Activated CD4-positive, CD25-positive, alpha-beta regulatory T cell treated with anti-CD3 and anti-CD28 coated beads, Interleukin-2, amount 50 U/mL, for 72 hours (primary cell): ENCODE measurements at places on chromosomes 5 and 9.

DNA sequence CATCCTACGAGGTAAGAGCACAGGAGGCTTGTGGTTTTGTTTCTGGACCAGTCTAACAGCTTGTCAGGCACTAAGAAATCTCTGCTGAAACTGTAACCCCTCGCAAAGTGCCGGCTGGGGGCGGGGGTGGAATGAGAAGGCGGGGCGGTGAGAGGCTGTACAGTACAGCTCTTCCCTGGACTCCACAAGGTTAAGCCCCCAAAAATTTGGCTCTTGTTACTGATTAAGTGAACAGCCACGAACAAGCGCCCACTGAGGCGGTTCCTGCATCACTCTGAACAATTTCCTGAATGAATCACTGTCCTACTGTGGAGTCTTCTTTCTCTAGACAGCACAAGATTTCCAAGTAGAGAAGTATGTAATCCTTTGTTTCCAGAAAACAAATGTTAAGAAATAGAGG is 6.8 kb downstream of the FBP2 start:
- DNase-seq: no peak

DNA sequence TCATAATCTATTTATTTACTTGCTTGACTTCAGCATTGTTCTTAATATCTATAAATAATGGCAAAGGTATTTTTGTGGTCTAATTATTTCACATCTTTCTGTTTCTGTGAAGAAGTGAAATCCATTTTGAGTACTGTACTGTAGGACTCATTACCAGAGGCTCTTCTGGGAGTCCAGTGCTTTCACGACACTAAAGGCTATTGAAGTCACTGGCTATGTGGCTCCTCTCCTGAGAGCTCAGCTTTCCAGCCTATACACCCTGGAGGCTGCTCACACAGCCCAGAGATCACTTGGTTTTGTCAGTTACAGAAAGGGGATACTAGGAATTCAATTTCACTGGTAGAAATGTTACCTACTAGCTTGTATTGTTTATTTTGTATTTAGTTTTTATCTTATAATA is 547.3 kb downstream of the TAF11L14 start:
- DNase-seq: no peak

GRCh38 chr9:104287253-104287878 is 193.3 kb downstream of the SMC2 start:
- DNase-seq: no peak

DNA sequence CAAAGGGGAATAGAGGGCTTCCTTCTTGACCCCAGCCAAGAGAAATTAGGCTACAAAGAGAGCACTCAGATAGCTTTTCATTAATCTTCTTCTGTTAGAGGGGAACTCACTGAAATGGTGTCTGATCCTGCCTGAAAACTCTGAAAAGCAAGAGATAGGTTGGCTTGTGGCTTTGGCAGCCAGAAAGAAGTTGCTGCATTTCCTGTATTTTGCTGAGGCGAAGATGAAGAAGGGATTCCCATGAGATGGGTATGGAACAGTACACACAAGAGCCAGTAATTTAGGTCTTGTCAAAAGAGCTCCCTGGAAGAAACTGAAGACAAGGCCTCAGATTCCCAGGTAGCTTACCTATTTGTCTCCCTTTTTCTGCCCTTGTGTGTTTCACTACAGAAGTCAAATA is 120.9 kb upstream of the TARS1 start:
- no peak for DNase-seq

- DNase-seq: no peak
Observed at GRCh38 chr5:140870221-140871201, 1.8 kb downstream of the PCDHA11 start.

- no peak for DNase-seq
Observed at GRCh38 chr5:96933764-96934707, 1.8 kb upstream of the LNPEP start.

DNA sequence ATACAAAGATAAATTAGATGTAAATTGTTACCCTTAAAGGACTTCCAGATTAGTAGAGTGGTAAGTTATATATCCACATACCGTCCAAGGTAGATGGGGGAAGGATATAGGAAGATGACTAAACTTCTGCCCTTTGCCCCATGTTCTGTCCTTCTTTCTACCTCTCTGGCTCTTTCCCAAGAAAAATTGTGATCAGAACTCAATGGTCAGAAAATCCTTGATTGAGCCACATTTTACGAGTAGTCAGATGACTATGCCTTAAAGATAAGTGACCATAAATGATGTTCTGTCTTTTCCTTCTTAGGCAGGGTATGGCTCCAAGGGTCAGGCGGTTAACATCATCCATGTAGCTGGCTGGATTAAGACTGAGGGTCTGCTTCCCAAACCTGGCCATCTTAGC is 4.4 kb downstream of the FRRS1L start:
- no peak for DNase-seq

DNA sequence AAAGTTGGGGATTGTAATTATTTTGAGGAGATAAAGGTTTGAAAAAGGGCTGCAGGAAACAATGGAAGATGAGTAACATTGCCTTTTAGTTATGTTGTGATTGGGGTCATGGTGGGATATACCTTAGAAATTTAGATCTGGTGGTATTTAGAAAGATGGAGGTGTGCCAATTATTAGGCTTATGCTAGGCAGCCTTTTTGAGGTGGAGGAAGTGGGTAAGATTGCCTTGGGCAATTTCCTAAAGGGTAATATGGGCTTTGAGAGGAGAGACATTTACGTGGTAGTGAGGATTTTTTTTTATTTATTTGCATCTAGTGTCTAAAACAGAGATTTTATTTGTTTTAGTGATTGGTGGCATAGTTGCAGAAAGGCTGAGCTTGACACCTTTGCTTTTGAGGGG is 10.5 kb downstream of the HSPA4 start:
- no peak for DNase-seq

- DNase-seq: no peak
Observed at GRCh38 chr5:166329149-166329800, 1962.2 kb upstream of the WWC1 start.

- DNase-seq: no peak
Observed at GRCh38 chr9:136046554-136046920, 48.6 kb downstream of the NACC2 start.

- DNase-seq: no peak
Observed at GRCh38 chr5:139512786-139513390, 30.3 kb upstream of the STING1 start.

GRCh38 chr9:81902196-81902595 is 26.0 kb upstream of the SPATA31D4 start:
- DNase-seq: no peak

DNA sequence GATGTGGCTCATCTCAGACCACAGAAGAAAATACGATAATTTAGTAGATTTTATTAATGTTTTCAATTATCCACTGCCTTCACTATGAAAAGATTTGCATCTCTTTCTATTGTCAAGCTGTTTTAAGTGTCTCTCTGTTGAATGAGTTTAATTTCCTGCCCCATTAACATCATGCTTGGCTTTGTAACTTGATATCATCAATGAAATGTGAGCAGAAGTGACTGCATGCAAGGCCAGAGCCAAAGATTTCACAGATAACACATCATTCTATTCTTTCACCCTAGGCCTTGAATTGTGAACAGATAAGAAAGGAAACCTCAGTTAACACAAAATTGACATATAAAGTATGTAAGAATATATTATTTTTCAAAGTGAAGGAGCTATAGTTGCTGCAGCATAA is 986.4 kb upstream of the CDH18 start:
- DNase-seq: no peak

DNA sequence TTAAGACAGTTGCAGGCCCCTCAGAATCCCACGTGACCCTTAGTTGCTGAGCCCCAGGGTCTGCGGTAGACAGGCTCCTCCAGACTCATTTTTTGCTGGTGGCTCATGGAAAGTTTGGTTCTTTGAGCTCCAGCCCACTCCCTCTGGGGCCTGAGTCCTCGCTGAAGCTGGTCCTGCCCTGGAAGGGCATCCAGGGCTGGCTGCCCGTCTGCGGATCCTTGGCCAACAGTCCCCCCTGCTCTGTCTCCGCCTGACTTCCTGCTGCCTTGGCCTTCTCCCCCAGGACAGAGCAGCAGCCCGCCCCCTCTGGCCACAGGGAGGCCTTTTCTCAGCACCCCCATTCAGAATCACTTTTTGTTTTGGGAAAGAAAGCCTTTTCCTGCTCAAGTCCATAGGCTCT is 24.4 kb downstream of the SLC6A7 start:
- no peak for DNase-seq

GRCh38 chr5:80781356-80781755 is 126.6 kb upstream of the DHFR start:
- no peak for DNase-seq

- peak; percentile 69 for DNase-seq
Observed at GRCh38 chr9:133792721-133793470, 54.7 kb upstream of the SARDH start.

- DNase-seq: no peak
Observed at GRCh38 chr5:36602704-36603321, 3.6 kb upstream of the SLC1A3 start.

DNA sequence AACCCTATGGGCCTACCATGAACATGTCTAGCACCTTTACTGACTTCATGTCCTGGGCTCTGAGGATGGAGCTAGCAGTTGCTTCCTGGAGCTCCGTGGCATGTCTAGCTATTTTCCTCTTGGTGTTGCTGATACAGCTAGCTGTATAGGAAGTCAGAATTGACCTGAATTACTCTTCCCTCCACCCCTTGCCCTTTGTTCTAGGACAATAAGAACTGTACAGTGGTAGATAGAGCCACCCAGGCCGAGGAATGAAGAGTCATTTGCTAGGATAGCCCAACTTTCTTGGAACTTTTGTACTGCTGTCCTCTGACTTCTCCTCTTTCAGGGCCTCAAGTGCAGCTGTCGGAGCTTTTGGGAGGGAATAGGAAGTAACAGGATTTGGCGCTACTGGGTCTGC is 109.9 kb upstream of the RUSC2 start:
- DNase-seq: no peak

- DNase-seq: no peak
Observed at GRCh38 chr9:84371737-84372136, 31.2 kb upstream of the SLC28A3 start.

DNA sequence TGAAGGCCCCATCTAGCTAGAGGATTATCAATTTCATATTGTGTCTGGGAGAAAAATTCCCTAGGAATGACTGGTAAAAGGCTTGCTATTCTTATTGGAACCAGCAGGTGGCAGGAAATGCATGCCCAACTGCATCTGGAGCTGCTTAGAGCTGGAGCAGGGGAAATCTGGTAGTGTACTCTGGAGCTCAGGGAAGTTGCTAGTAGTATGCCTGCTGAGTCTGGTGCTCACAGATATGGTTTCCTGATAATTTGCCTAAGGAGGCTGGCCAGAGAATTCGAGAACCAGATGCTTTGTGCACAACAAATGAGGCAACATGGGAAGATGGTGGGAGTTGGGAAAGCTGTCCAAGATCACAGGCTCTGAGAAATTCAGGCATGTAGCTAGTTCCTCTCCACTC is 53.7 kb downstream of the G3BP1 start:
- no peak for DNase-seq
